AG20443 (cell line): ENCODE measurements at places on chromosomes 4 and X.

GRCh38 chr4:36508394-36508793 lies 227.0 kb downstream of the DTHD1 start:
- DNase-seq: no peak

- DNase-seq: no peak
Measured at GRCh38 chr4:152999346-153000075, 63.4 kb downstream of the FHDC1 start.

GRCh38 chrX:123698979-123699520 lies 33.8 kb downstream of the THOC2 start:
- no peak for DNase-seq

GRCh38 chr4:24537025-24537424 lies 47.3 kb downstream of the DHX15 start:
- DNase-seq: no peak

DNA sequence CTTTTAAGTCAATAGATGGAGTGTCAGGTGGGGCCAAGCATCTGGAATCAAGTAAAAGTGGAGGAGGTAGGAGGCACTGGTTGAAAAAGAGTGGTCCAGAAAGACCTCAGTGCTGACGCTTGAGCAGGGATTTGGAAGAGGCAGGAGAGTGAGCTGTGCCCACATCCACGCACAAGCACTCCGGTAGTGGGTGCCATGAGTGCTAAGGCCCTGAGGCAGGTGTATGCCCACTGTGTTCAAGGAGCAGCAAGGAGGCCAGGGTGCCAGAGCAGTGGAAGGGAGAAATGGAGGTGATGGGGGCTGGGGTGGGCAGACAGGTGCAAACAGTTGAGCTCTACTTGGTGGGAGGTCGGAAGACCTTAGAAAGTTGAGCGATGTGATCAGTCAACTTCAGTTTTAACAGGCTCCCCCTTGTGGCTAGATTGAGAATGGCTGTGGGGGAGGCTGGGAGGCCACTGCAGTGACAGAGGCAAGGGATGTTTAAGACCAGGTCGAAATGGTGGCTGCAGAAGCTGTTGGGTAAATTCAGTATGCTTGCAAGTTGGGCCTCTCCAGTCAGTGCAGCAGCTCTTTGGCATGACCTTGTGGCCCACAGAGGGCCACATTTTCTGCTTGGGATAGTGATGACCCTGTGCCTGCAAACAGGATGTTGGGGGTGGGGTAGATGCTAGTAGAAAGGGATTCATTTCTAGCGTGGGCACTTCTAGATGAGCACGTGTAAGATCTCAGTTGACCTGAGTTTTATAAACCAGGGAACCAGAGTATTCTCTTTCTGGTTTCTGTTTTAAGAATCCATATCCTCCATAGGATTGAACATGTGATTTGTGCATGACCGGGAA lies 12.7 kb downstream of the TKTL1 start:
- peak; percentile 51 for DNase-seq

DNA sequence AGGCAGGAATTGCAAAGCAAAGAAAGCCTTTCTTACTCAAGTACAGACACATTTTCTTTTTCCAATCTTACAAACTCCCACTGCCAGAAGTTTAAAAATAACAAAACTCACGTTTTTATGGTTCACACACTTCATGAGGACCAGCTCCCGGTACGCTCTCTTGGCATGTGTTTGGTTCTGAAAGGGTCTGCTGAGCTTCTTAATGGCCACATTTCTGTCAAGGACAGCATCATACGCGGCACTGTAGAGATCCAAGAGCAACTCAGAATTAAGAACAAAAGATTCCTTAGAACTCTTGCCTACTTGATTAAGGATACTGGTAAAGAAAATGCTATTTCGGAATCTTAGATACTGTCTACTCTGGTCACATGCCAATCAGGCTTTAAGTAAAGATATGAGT lies 252.7 kb downstream of the MAPK10 start:
- no peak for DNase-seq

DNA sequence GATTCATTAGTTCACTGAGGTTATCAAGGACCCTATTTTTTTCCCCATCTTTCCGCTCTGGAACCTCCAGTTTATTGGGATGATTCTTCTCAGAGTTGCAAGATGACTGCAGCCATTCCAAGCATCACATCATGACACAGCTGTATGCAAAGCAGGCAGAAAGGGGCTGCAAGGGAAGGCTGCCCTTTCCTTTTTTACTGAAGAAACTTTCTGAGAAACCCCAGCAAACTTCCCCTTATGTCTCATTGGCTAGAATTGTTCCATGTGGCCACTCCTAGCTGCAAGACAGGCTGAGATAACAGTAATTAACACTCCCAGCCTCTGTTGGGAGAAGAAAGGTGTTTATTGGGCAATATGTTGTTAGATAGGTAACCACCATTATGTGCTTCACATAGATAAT lies 102.6 kb downstream of the SATL1 start:
- no peak for DNase-seq

DNA sequence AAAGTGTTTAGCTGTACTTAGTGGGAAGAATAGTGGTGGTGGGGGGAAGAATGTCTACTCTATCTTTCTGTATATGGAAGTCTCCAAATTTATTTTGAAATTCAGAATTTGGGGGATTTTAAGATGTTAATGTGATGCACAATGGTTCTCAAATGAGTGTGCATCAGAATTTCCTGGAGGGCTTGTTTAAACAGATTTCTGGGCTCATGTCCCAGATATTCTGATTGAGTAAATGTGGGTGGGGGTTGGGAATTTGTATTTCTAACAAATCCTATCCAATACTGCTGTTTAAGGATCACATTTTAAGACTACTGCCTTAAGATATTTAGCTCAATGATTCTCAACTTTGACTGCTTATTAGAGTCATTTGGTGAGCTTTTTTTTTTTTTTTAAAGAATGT lies 15.1 kb upstream of the INTS6L start:
- DNase-seq: no peak

DNA sequence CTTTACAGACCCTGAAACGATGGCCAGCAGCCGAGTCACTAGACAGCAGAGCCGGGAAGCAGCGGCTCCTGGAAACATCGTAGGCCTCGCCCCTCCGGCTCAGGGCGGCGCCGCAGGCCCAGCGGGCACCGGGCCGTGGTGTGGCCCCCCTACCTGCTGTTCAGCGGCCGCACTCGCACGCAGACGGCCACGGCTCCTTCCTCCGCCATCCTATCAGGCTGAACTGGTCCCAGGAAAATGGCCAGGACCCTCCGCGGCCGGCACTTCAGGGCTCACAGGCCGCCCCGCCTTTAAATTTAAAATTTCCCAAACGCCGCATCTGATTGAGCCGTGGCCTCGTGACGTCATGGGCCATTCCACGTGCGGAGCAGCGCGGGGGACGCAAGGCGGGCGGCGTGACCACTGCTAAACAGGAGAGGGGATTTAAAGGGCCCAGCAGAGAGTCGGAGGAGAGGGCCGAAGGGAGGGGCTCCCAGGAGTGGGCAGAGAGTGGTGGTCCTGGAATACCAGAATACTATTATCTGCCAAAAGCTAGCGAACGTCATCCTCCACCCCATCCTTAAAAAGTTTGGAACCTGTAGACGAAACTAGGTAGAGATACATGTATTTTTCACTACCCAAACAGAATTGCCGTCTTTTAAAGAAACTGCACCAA lies at the start of gene CENPE:
TSS of gene CENPE (minus strand) at position 233 of the 655 bp plus-strand sequence. CDS start at position 209, 24 bp downstream.
- DNase-seq: peak; percentile 92
